ENCODE measurements at places on chromosomes 6 and 20. TPM values are rescaled to one million over a fixed set of nuclear protein-coding genes. Genes with fewer than 3 reads are reported as not detected.

The IPCEF1 gene
- under 0.01 TPM for total RNA-seq

The CDYL gene
- total RNA-seq: 28.2 TPM

The CST2 gene
- total RNA-seq: not detected

The PAQR8 gene
- total RNA-seq: 4.1 TPM

The SIRT5 gene
- 5.9 TPM for total RNA-seq

The SASH1 gene
- 26.1 TPM for total RNA-seq

The ISM1 gene
- 0.33 TPM for total RNA-seq

The ZBTB24 gene
- total RNA-seq: 9.0 TPM

The NCOA7 gene
- 46.1 TPM for total RNA-seq

The TULP1 gene
- under 0.01 TPM for total RNA-seq

The PDRG1 gene
- 4.7 TPM for total RNA-seq

The CAGE1 gene
- total RNA-seq: 0.11 TPM

The PTK7 gene
- total RNA-seq: 166 TPM

The RHAG gene
- not detected for total RNA-seq

The BFSP1 gene
- 1.5 TPM for total RNA-seq

The OR12D1 gene
- total RNA-seq: not detected

The CNKSR3 gene
- total RNA-seq: 5.9 TPM

The REM1 gene
- total RNA-seq: not detected

All from uterine smooth muscle cell (primary cell).